Mucosa of descending colon (tissue), 3 donors: ENCODE measurements at places on chromosomes 12 and 14. TPM values are rescaled to one million over a fixed set of nuclear protein-coding genes. Genes with fewer than 3 reads are reported as not detected.
A peak's percentile ranks its signal among the peaks of the same experiment; 100 is the strongest.

The ATXN2 gene
- total RNA-seq: 55.4 TPM

The COX14 gene
- total RNA-seq: 72.2 TPM

DNA sequence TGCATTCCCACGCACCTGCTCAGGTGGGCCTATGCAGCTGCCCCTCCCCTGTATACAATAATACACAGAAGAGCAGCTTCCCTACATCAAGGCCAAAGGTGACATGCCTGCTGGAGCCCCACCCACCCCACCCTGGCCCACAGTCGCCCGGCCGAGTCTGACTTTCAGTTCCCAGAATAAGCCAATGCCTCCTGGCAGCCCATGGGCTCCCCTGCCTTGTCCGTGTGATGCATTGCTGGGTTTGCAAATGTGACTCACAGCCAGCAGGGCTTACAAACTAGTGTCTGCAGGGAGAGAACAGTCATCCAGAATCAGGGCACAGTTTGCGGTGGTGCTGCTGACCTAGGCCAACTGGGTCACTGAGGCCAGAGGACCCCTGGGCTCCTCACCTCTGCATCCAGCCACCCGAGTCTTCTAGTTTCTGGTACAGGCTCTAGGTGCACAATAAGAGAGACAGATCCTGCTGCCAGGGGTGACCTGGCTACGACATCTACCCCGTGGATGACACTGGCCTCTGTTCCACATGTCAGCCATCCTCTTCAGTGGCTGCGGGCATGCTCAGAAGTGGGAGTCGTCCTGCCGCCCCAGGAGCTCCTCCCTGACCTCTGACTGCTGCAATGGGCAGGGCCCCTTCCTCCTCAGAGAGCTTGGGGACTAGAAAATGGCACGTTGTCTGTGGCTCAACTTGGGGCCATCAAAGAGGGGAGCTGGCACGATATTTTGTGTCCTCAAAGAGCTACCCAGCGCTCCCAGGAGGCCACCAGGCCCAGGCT is 84.5 kb downstream of the CHGA start:
- DNase-seq: peak; percentile 58

DNA sequence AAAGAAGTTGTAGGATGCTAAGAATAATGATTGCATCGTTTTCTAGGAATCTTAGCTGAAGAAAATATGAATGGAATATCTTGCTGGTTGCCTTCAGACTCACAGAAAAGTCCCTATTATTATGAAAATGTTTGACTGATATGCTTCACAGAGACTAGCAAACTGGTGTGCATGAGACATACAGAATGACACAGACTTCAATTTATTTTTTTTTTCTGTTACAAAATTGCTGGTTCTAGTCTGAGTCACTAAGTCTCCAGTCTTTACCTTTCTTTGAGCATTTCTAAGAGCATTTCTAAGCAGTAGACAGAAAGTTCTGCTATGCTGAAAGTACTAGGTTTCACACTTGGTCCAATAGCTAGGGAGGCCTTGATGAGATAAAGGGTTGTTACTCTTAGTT is 377.6 kb upstream of the ATP2B1 start:
- DNase-seq: no peak

- DNase-seq: no peak
Observed at GRCh38 chr12:11563785-11564739, 85.4 kb upstream of the ETV6 start.

DNA sequence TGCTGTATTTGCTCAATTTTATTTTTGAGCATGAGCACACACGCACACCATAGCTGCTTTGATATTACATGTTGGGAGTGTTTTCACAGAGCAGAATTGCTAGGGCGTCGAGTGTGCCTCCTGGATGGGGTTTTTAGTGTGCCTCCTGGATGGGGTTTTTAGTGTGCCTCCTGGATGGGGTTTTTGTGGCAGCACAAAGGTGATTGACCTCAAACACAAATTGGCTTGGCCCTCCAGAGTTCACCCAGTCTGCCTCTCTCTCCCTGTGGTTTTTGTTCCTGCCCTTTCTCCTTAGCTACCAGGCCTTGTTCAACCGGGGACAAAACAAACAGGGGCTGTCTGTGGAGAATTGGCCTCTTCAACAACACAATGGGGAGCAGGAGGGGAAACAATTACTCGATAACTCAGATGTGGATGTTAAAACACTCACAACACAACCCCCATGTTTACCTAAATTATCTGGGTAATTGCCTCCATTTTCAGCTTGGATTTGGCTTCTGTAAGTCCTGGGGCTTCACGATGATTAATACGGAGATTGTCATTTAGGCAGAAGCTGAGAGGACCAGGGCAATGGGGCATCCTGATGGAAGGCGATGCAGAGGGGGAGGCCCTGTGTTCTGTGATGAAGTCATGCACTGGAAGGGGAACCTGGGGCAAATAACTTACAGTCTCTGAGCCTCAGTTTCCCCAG is 26.9 kb downstream of the TBX3 start:
- no peak for DNase-seq
